Cerebellar cortex (tissue), 1 donor: ENCODE measurements at places on chromosomes 7 and 10.
A peak's percentile ranks its signal among the peaks of the same experiment; 100 is the strongest.

DNA sequence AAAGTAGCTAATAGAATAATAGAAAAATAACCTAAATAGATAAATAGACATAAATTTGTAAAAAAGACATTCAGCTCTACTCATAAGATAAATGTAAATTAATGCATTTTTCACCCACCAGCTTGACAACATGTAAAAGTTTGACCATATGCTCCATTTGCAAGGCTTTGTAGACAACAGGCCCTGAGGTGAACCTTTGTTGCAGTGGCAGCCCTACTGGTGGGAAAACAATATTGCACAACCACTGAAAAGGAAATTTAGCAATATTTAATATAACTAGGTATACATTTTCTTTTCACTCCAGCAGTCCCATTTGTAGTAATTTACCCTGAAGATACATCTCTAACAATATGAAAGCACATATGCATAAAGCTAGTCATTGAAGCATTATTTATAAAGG is 39.0 kb upstream of the ADRA2A start:
- no peak for DNase-seq

GRCh38 chr7:26379711-26380110 is 88.0 kb downstream of the SNX10 start:
- no peak for DNase-seq

DNA sequence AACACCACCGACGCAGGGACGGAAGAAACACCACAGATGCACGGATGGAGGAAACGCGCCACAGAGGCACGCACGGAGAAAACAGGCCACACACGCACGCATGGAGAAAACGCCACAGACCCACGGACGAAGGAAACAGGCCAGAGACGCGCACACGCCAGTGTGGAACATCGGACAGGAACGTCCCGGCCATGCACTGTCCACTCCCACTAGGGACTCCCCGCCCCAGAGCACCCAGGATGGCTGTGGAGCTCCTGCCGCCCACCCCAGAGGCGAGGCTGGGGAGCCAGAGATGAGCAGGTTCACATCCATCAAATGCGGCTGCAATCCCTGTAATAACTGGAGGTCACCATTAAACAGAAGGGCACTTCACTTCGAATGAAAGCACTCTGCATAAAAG is 17.3 kb downstream of the DIP2C start:
- no peak for DNase-seq

DNA sequence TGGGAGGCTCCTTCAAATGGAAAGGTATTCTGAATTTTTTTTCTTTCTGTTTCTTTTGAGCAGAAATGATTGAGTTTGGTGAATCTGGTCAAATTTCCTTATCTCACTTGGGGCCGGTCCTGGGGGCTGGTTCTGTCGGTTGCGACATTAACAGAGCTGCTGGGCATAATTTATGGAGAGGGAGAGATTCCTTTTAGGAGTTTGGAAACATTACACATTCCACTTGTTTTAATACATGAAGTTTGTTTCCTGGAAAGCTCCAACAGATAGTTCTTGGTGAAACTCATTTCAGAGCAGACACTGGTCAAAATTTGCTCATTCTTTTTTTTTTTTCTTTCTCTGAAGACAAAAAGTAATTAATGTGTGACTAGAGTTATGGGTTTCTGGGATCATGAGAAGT is 129.9 kb downstream of the ABCA13 start:
- DNase-seq: no peak

GRCh38 chr7:139854803-139855497 is 25.9 kb downstream of the TBXAS1 start:
- no peak for DNase-seq

DNA sequence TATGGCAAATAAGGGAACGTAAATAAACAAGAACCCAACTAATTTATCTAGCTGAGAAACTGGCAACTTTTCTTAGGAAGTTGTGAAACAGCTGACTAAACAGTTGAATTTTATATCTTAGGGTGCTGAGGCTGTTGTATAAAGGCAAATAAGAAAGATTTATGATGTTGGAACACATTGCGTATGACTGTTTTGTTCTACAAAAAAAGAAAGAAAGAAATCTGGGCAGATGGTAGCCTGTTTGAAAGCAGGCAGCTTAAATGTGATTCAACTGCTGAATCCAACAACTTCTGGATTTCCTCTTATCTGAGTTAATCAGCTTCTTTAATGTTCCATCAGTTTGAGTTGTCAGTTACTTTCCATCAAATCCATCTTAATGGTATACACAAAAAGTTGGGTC is 214.5 kb downstream of the SNX13 start:
- no peak for DNase-seq

- no peak for DNase-seq
These were observed 1.3 kb downstream of the FASTK start for GRCh38 chr7:151079199-151079910.

- DNase-seq: no peak
These were observed 20.7 kb upstream of the OTUD1 start for GRCh38 chr10:23418051-23418681.

GRCh38 chr10:73791871-73792400 is 6.5 kb downstream of the ZSWIM8 start:
- DNase-seq: no peak

- DNase-seq: peak; percentile 58
These were observed 204.1 kb downstream of the TRIL start for GRCh38 chr7:28754027-28754426.

GRCh38 chr10:25393621-25394020 is 218.8 kb downstream of the GPR158 start:
- DNase-seq: peak; percentile 88

- DNase-seq: peak; percentile 88
These were observed 122.9 kb downstream of the RALA start for GRCh38 chr7:39746103-39746819.
